NCI-H2081 treated with DMSO at 0.1 percent for 48 hours (cell line): ENCODE measurements at places on chromosomes 11 and 22.

GRCh38 chr11:97231231-97231630, 841.4 kb downstream of the JRKL start:
- no peak for DNase-seq

DNA sequence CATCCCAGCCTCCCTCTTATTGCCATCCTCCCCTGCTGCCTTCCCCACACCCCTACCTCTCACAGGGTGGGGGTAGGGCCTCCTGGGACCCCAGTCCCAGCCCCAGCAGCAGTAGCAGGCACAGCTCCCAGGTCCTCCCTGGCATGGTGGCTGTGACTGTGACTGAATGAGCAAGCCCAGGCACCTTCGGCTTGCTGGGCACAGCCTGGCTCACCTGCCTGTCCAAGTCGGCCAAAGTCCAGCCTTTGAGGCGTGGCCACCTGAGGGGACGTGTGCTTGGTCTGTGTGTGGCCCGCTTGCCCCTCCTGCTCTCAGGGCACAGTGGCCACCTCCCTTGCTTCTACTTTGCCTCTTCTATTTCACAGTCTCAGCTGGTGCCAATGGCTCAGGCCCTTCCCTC, at the start of gene TREH:
Gene TREH (minus strand): TSS at position 168 of the 400 bp plus-strand sequence. CDS start 23 bp downstream, at position 145.
- DNase-seq: no peak

GRCh38 chr11:35007277-35007676, 90.9 kb downstream of the PDHX start:
- no peak for DNase-seq

- DNase-seq: no peak
Observed at GRCh38 chr11:124970925-124971324, 16.9 kb downstream of the CCDC15 start.

- no peak for DNase-seq
Observed at GRCh38 chr11:68445531-68446035, 15.0 kb upstream of the PPP6R3 start.

GRCh38 chr11:65072631-65072966, 11.2 kb downstream of the CDCA5 start:
- DNase-seq: no peak

DNA sequence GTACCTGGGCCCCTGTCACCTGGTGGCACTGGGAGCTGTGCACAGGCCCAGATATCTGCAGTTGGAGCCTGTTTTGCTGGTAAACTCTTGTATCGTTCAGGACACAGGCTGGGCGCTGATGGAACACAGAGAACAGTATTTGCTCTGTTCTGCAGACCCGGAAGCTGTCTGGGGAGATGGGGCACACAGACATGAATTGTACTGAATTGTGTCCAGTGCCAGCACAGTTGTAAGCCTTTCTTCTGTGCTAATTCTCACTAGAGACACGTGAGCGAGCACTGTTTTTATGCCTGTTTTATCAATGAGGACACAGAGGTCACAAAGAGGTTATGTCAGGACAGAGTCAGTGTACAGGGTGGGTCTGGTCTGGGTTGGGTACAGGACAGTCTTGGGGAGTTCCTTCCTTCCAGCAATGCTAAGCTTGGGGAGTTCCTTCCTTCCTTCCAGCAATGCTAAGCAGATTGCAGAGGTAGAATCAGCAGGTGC, 24.4 kb upstream of the ACR start:
- DNase-seq: no peak

GRCh38 chr11:83611031-83611430, 324.9 kb upstream of the CCDC90B start:
- no peak for DNase-seq

GRCh38 chr11:14184028-14184940, 174.7 kb downstream of the RRAS2 start:
- no peak for DNase-seq
